ENCODE measurements at places on chromosomes 6 and 20.

DNA sequence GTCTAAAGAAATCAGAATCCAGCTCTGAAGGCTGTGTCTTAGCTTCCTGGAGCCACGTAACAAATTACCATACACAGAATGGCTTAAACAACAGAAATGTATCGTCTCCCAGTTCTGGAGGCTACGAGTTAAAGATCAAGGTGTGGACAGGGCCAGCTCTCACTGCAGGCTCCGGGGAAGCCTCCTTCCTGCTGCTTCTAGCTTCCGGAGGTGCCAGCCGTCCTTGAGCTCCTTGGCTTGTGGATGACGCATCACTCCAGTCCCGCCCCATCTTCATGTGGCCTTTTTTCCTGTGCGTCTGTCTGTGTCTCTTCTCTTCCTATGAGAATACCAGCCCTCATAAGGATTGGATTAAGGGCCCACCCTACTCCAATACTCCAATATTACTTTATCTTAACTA is 319.1 kb upstream of the QKI start:
- DNase-seq, result no peak

GRCh38 chr6:99393366-99393697 is 663 bp downstream of the COQ3 start:
- no peak for DNase-seq

- DNase-seq, result no peak
Observed at GRCh38 chr6:48777411-48777810, 666.4 kb upstream of the PTCHD4 start.

DNA sequence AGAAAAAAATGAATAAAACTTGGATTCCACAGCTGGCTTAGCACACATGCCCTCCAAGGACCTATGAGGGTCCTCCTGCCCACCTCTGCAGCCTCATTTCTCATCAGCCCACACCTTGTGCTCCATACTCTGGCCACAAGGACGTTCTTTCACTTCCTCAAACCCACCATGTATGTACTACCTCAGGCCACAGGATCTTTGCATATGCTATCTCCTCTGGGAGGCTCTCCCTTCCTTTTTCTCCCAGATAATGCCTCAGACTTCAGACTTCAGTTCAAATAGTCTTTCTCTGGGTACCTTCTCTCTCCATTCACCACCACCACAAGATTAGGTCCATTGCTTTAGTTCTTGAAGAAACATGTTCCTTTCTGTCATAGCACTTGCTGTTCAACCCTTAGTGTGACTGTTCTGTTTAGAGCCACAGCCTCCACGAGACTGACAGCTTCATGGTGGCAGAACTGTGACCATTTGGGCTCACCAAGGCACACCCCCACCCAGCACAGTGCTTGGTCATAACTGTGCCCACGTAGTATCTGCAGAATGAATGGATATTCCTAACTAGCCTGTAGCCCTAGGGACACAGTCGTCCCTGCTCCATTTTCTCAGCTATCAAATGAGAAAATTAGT is 146.7 kb upstream of the LRFN2 start:
- DNase-seq, result no peak

- DNase-seq, result no peak
Observed at GRCh38 chr6:53811082-53811481, 16.3 kb downstream of the LRRC1 start.

DNA sequence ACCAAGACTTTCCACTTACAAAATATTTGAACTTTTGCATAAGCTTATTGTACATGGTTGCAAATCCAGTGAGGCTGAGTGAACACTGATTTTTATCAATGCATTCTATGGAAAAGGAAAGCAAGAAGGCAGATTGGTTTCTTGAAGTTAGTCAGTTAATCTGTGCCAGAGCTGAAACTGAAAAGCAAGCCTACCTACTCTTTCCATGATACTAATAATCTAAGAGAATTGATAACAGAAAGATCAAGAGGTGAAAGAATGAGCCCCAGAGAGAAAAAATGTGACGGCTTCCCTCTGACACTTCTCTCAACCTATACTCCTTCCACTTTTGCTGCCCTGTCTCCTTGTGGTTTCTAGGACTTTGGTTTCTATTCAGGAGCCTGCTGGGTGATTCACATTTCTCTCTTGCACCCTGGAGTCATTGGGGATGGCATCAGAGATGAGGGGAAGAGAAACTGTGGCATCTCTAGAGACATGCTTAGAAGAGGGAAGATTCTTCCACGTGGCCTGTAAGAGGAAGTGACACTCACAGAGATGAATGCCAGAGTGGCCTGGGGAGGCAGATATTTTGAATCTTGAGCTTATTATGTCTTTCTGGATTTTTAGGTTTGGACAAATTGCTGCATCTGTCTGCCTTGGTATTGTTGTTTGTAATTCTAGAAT is 158.6 kb upstream of the RIMS1 start:
- DNase-seq, result no peak

- DNase-seq, result no peak
Observed at GRCh38 chr6:28768187-28768913, 155.4 kb downstream of the TRIM27 start.

DNA sequence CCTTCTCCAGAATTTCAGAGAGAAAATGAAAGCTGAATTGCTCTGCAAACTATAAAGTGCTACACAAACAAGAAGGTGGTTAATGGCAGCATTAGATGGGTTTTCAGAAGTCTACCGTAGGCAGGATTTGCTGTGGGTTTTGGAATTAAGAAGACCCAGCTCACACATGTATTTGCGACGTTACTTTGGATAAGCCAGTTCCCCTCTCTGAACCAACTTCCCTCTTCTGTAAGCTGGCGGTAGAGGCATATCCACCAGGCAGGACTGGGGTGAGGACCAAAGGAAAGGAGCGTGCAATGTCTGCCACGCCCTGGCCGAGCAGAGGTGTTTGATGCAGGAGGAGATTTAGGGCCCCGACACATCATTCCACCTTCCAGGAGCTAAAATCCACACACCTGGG is 6.9 kb downstream of the RSPO4 start:
- DNase-seq, result no peak

GRCh38 chr6:7978736-7979135 is 68.1 kb upstream of the TXNDC5 start:
- DNase-seq, result no peak

- no peak for DNase-seq
Observed at GRCh38 chr20:2835331-2835796, 5.1 kb downstream of the PCED1A start.

GRCh38 chr6:92847988-92848387 is 571.4 kb downstream of the EPHA7 start:
- no peak for DNase-seq

DNA sequence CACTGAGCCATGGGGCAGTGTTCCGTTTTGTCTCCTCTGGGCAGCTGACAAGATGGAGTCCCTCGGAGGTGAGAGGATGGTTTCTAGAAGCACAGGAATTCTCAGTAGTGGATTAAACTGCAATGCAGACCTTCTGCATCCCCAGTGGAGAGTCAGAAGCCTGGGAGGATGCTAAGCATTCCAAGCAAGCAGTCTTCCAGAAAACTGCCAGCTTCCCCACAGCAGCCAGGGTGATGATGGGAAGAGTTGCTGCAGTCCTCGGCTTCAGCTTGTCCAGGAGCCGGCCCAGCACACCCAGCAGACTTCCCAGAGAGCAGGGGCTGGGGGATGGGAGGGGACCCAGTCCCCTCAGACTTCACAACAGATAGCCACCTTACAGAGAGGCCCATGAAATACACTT is 163.6 kb downstream of the LY86 start:
- no peak for DNase-seq

- no peak for DNase-seq
Observed at GRCh38 chr6:10422737-10423034, 7.8 kb upstream of the TFAP2A start.

- DNase-seq, result no peak
Observed at GRCh38 chr6:167664678-167665660, 161.7 kb upstream of the AFDN start.

DNA sequence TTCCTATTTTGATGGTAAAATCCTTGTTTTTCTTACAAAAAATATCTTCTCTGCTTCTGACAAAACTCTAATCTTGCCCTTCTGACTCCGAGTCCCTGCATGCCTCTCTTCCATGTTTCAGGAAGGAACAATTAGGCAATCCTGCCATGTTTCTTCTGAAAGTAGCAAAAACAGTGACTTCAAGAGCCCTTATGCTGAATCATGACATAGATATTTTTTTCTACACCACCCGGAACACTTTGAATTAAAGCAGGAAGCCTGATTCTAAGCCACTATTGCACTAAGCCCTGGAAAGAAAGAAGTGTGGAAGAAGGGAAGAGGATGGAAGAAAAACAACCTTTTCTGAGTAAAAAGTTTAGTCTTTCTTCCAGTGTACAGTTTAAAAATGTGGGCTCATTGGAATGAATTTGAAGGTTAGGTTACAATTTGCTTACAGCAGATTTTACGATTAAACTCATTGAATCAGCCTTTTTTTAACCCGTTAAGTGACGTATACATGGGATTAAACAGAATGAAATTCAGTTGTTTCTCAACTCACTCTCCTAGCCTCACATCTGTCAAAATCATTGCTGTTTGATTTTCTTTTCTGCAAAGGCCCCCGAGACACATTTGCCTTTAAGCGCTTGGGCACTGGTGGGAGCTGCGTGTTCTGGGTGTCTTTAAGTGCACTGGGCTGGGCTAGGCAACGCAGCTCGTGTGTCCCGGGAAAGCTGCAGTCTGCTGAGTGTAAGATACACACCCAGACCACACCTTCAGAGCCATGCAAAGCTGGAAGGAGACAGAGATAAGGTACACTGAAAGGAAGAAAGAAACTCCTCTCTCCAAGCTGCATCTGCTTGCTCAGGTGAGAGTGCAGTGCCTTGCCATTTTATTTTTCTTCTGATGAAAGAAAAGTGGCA is 159.4 kb upstream of the CITED2 start:
- DNase-seq, result no peak

DNA sequence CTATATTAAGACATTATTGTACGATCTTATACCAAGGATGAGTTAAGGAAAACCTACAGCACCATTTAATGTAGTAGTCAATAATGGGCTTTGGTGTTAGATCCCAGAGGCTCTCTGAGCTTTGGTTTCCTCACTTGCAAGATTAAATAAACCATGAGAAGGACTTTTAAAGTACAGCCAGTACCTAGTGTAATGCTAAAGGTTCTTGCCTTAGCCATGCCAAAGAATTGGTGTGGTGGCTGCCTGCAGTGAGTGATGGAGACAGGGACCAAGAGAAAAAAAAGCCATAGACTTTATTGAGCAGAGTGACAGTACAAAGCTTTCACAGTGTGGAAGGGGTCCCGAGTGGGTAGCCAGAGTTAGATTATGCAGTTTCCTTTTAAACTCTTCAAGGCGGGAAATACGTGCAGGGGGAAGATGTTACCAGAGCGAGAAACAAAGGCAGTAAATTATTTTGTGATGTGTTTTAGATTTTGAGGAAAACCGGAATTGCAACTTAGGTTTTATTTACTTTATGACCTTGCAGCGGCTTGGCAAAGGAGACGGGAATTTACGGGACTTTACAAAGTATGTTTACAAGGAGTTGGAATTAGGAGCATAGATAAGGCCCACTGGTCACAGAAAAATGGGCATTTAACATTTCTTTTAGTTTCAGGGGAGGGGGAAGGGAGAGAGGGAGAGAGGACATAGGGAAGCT is 100.4 kb downstream of the MYO6 start:
- DNase-seq, result no peak

DNA sequence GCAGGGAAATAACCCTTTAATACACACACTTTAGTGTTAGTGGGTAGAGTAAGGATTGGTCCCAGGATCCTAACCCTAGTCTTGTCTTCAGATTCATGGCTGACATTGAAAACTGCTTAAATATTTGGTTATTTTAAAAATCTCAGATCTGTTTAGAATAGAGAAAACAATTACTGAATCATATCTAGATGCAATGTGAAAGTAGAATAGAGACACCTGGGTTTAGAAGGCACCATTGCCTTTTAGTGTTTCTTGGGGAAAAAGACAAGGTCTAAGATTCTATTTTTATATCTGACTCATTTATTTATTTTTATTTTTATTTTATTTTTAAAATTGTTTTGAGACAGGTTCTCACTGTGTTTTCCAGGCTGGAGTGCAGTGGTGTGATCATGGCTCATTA is 6.0 kb downstream of the DDX43 start:
- no peak for DNase-seq

DNA sequence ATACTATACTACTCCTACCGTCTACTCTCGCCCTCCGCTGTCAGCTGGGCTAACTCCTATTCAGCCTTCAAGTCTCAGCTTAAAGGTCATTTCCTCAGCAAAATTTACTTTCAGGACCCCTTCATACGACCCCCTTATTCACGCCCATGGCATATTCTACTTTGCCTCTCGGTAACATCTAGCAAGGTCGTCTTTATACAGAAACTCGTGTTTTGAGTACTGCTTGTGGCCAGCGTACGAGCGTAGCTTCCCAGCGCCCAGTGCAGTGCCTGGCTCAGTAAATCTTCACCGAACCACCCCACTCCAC is 546 bp downstream of the CRNKL1 start:
- DNase-seq, result no peak

Measured in stimulated activated CD8-positive, alpha-beta memory T cell treated with anti-CD3 and anti-CD28 coated beads, Interleukin-4, amount 100 ng/mL, for 4 hours (primary cell).